CD4-positive, alpha-beta T cell treated with Interleukin-12 subunit alpha and Interleukin-12 subunit beta, for 1 hour (primary cell): ENCODE measurements at places on chromosomes 5 and 9.

DNA sequence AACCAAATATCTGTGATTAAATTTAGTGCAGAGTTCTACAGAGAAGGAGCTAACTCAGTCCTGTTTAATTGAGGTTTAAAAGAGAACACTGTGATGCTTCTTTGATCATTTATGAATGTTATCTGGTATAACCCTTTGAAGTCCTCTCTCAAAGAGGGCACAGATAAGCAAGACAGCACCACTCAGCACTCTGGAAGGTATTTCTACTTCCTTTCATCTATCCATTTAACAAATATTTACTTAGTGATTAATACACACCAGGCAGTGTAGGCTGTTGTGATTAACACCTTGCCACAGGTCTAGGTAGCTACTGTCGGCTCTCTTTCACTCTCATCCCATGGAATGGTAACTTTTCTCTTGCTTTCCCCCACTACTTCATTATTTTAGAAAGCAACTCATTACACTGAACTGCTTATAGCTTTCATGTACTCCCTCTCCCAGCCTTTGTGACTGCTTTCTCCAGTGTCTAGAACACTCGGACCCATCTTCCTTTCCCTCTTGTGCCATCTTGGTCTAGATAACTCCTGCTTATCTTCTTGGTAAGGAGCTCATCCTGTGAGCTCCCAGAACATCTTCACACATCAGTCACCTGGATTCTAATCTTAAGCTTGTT is 54.7 kb downstream of the GLDC start:
- no peak for DNase-seq

DNA sequence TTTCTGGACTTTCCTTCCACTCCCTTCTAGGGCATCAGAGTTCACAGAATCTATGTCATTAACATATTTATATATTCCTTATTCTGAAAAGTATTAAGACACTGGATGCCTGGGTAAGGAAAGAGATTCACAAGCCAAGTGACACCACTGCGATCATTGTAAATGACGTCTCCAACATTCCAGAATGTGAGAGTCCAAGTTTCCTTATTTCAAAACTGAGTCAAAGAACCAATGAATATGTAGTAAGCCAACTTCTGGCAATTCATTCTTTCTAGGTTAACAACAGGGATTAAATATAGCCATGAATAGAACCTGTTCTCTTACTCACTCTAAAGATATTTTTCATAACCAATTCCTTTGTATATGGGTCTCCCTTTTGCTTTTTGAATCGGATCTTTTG is 18.1 kb downstream of the RAI14 start:
- no peak for DNase-seq

- no peak for DNase-seq
Measured at GRCh38 chr9:91371894-91372293, 10.2 kb upstream of the AUH start.

GRCh38 chr5:147234825-147235635 is at the start of gene STK32A:
STK32A (plus strand) TSS chr5:147235026; CDS start chr5:147239635, 4,609 bp downstream.
- no peak for DNase-seq

- DNase-seq = no peak
Measured at GRCh38 chr5:175689147-175689991, 31.5 kb downstream of the HRH2 start.

- DNase-seq = no peak
Measured at GRCh38 chr5:154193283-154193682, 2.8 kb downstream of the GALNT10 start.

GRCh38 chr5:35436400-35437057 is 181.1 kb upstream of the SPEF2 start:
- peak; percentile 6 for DNase-seq
